ENCODE measurements at places on chromosomes 3 and 15. TPM values are rescaled to one million over a fixed set of nuclear protein-coding genes. Genes with fewer than 3 reads are reported as not detected.

KIF15 gene
- total RNA-seq = 49.0 TPM

DNA sequence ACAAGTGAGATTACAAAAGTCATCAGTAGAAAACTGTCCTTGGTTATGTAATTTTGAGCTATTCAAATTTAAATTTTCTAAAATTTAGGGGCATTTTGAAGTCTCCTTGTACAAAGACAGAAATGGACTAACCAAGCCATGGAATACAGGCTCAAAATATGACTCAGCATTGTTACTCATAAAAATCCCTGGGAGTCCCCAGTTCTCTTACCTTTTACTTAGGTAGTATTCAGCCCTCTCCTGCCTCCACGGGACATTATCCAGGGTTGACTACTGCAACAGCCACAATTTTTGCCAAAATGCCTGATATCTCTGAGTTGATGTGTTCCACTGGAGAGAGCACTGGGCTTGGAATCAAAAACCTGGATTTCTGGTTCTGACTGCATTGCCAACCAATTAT, 25.0 kb downstream of the CLDN18 start:
- no peaks in the 10 kb centered on the region for H3K4me1 ChIP-seq
- H3K4me3 ChIP-seq = no peak overlapping the region
- H3K27me3 ChIP-seq = no peaks in the 10 kb centered on the region
- DNase-seq = no peak
- H3K36me3 ChIP-seq = peaks cover 4% of the 10 kb centered on the region

CSPG4 gene
- total RNA-seq = 5.3 TPM

HYAL3 gene
- total RNA-seq = 4.4 TPM

TRIM42 gene
- total RNA-seq = not detected

DNA sequence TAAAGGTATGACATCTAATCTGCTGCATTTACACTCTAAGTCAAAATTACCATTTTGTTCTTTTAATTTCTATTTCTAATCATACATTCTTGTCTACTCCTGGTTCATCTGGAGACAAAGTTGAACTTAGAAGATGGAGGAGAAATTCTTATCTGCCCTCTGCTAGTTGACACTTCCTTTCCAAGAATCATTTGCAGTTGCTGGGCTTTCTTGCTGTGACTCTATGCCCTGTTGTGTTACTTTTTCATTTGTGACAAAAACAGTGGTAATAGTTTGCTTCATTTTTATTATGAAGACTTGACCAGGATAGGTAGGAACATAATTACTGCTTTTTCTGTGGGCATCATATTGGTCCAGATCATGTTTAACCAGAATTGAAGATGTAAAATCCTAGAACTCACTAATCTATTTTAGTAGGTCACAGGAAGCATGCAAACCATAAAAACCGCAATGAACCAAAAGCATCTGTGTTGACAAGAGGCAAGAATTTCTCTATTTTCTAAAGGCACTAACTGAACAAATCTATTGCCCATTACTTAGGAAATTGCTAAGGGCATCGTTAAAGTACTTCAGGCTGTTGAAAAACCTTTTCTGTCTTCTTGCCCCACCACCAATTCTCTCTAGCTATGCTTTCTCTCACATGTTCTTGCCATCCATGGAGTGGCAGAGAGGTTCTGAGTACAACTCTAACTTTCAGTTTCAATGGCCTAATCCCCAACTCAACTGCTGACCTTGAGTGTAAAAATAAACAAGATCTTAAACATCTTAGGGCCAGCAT, 4.2 kb upstream of the CCR2 start:
- H3K36me3 ChIP-seq = no peaks in the 10 kb centered on the region
- H3K4me1 ChIP-seq = no peaks in the 10 kb centered on the region
- H3K27ac ChIP-seq = no peak overlapping the region
- DNase-seq = no peak

DNA sequence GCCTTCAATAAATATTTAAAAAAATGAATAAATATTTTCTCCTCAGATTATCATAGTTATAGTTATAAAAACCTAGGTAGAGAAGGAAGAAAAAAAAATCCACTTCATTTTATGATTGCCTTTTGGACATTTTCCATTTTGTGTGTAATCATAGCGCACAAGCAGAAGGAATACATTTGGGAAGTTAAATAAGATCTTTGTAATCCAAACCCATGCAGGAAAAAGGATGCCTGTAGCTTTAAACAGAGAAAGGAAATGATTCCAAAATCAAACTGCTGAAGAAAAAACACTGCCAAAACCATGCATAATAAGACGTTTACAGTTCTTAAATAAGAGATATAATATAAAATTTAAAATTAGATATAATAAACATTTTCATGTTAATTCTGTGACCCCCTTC, 7.4 kb upstream of the CCDC54 start:
- H3K4me1 ChIP-seq = no peaks in the 10 kb centered on the region
- H3K4me3 ChIP-seq = no peak overlapping the region
- H3K27ac ChIP-seq = no peak overlapping the region
- no peaks in the 10 kb centered on the region for H3K36me3 ChIP-seq

GRCh38 chr15:65156692-65157091, 23.1 kb upstream of the PDCD7 start:
- DNase-seq = no peak
- H3K4me1 ChIP-seq = no peaks in the 10 kb centered on the region
- H3K27me3 ChIP-seq = no peaks in the 10 kb centered on the region
- no peak overlapping the region for H3K4me3 ChIP-seq
- peaks cover 9% of the 10 kb centered on the region for H3K36me3 ChIP-seq

All from neural crest cell (in vitro differentiated cells).